ENCODE measurements at places on chromosomes 4 and X.

- no peak for DNase-seq
Observed at GRCh38 chrX:55169782-55170181, 50.4 kb upstream of the PAGE5 start.

- DNase-seq = no peak
Observed at GRCh38 chrX:43481576-43481975, 174.5 kb upstream of the MAOA start.

DNA sequence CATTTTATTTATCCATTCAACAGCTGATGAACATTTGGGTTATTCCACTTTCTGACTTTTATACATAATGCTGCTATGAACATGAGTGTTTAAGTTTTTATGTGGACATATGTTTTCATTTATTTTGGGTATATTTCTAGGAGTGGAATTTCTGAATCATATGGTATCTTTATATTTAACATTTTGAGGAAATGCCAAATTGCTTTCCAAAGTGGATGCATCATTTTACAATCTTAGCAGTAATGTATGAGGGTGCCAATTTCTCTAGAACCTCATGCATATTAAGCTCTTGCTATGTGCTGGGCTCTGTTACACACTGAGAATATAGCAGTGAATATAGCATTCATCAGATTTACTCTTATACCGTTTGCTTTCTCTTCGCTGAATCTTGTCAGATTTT lies 983.7 kb downstream of the STIM2 start:
- DNase-seq = no peak

- DNase-seq = no peak
Observed at GRCh38 chr4:41787931-41788330, 39.4 kb upstream of the PHOX2B start.

- no peak for DNase-seq
Observed at GRCh38 chr4:69858690-69859089, 1.3 kb downstream of the SULT1E1 start.

- DNase-seq = no peak
Observed at GRCh38 chrX:16797841-16798240, 11.6 kb downstream of the TXLNG start.

DNA sequence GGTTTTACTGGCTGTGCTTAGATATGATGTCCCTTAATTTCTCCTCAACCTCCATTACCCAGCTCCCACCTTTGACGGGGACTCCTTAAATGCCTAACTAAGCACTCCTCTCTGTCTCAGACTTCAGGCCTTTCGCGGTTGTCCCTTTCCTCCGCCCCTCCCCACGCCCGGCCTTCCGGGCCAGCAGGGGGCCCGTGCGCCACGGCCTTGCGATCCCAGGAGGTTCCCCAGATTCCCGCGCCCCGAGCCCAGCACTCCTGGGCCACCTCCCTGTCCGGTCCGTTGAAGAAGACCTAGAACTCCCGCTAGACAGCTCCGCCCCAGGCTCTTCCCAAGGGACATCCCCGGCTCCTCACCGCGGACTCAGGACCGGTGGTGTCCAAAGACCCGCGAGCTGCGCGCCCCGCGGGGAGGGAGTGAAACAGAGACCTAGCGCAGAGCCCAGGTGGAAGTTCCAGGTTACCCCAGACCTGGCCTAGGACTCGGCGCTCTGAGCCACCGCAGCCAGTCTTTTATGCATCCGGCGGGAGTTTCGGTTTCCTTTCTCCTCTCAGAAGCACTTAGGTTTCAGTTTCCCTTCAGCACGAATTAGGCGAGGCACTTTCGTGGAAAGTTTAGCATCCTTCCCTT lies at the start of gene DDX60:
Gene DDX60, minus strand, starts transcription at position 487 of the 630 bp plus-strand sequence. CDS start 7,493 bp downstream, outside the sequence.
- peak; percentile 87 for DNase-seq

- DNase-seq = no peak
Observed at GRCh38 chr4:22764183-22764582, 71.4 kb downstream of the GBA3 start.

DNA sequence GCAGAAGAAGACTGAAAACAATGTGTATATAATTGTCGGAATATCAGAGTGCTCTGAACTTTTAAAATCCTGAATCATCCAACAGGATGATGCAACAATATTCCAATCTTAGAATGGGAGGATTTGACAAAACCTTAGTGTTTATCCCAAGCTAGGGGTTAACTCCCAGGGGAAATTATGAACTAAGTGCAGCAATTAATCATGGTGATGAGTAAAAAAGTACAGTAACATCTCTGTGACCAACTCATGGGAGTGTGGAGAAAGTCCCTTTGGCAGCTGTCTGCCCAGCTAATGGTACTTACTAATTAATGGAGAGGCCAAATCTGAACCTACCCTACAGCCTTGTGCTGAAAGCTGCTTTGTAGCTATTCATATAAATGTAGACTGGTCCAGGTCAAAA lies 257.6 kb upstream of the DDX53 start:
- DNase-seq = no peak

DNA sequence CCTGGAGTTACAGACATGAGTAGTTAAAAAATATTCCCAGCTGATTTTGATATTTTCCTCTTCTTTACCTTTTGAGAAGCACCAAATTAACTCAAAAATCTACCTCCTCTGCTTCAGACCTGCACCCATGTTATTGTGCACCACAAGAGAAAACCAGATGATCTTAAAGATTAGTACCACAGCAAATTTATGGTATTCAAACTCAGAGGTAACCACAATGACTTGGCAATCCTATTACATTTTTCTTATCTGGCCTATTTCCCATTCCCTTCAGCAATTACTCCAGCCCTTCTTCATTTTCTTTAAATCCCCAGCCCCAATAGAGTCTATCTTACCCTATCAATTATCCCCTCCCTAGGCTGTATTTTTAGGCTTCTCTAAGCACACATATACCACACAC lies 535.1 kb downstream of the FAT4 start:
- DNase-seq = no peak

DNA sequence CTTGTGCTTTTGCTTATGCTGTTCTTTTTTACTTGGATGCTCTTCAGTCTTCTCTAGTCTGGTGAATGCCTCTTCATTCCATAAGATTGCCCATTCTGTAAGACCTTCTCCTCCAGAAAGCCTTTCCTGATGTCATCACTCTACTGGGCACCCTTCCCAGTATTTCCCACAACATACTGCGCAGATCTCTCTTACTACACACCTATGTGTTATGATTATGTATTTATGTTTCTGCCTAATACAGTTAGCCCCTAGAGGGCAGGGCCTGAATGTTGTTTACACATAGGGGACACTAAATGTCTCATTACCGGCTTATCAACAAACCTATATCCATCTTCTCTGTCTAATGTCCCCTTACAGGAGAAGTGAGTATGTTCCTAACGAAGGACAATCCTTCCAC lies 21.1 kb downstream of the AIFM1 start:
- no peak for DNase-seq

DNA sequence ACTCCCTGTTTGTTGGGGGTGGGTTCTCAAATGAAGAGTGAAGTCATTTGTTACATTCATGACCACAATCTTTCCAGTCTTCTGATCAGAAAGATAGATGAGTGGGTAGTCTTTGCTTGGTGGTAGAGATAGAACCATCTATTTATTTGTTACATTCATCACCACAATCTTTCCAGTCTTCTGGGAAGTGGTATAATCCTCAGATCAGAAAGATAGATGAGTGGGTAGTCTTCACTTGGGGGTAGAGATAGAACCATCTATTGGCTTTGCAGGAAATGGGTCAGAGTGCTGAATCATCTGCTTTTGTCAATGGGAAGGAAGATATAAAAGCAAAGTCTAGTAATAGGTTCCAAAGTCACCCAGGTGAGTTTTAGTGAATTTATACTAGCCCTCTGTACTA lies 64.2 kb upstream of the EPGN start:
- no peak for DNase-seq

- DNase-seq = no peak
Observed at GRCh38 chrX:126695375-126695896, 124.1 kb upstream of the PRR32 start.

DNA sequence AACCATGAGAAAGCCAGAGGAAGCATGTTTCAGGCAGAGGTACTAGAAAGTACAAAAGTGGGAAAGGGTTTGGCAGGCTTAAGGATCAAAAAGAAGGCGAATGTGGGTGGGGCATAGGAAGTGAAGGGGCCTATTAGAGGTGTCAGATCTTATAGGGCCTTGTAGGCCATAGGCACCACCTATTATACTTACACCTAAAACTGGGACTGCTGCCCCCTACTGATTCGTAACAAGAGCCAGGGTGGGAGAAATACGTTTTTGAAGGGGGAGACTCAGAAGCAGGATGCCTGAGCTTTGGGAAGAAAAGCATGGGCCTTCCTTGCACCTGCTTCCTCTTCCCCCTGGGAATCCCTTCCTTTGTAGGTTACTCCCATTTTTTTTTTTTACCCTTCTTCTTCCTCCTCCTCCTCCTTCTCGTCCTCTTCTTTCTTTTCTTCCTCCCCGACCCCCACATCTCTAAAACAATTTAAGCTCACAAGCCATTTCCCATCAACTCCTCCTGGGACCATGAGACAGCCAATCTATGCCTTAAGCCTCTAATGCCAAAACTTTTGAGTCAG lies 40.7 kb upstream of the GPC3 start:
- DNase-seq = no peak

- no peak for DNase-seq
Observed at GRCh38 chrX:131671735-131672134, 127.9 kb downstream of the OR13H1 start.

DNA sequence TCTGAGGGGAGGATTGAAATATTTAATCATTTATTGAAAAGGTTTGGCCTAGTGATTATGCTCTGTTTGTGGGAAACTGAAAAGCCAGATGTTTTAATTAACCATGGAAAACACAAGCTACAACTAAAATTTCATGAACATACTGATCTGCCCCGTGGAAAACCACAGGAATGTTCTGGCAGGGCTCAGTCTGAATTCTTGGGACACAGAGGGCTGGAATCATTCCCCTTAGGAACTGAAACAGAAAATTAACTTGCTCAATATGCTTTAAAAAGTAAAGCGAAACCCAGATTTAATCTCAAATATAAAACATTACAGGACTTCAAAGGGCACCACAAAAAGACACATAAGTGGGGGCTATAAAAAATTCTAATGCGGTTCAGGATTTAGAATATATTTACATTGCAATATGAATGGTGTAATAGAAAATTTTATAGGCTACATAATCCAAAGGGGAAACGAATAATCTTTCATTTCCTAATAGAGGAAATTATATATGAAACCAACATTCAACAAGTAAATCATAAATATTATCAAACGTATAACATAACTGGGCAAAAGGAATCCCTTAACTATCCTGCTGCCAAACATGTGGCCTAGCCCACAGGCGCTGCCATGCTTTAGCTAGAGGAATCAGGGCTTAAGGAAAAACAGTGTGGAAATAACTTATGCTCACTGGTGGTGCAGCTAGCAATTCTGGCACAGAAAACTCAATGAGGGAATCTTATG lies 70.9 kb downstream of the APBB2 start:
- no peak for DNase-seq

GRCh38 chr4:17142232-17142711 lies 243.8 kb upstream of the LDB2 start:
- no peak for DNase-seq

DNA sequence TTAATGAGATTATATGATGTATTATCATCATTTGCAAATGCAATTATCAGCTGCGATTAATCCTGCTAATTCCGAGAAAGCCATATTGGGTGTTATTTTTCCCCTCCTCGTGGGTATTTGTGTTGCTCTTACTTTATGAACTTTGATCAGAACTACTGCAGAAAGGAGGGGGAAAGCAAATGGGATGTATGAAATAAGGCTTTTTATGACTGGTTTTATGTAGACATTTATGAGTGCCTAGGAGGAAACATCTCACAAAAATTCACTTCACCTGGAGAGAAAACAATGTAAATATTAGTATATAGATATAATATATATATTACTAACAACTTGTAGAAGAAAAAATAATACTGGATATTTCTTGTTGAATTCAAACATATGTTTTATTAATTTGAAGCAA lies 214.4 kb downstream of the TEX13A start:
- no peak for DNase-seq

DNA sequence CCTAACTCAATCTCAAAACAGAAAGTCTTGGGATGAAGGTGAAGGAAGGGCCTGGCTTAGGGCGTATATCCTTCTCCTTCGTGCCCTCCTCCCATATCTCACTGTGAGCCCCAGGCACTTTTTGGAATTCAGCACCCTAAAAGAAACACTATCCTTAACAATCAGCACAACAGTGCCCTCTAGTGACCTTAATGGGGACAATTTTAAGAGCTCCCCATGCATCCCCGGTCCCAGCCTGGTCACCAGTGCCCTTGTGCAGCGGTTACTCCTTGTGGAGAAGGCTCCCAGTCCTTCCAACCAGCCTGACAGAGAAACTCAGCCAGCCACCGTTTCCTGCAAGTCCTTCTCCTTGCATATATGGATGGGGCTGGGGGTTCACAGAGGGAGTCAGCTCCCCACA lies 4.2 kb downstream of the PAK3 start:
- no peak for DNase-seq
